ENCODE measurements at places on chromosomes 12 and 14.

DNA sequence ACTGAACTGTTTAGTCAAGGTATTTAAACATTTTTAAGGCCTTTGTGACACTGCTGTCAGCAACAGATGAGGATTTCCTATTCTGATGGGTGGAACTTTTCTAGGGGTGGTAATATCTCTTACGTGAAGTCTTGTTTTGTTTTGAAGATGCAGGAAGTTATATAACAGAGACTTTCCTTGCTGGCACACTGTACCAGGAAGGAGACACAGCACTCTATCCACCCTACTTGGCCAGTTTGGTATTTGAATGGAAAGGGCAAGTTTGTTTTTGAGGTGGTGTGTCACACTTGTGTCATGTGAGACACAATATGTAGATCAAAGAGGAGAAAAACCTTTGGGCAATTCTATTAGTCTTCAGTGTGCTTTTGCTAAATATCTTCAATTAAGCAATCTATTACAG is 51.6 kb upstream of the SRP54 start:
- no peak for DNase-seq

- DNase-seq: no peak
Measured at GRCh38 chr12:119668324-119668841, 450 bp downstream of the PRKAB1 start.

- DNase-seq: no peak
Measured at GRCh38 chr12:30953257-30953656, 26.7 kb downstream of the TSPAN11 start.

GRCh38 chr14:99574099-99574880 is 29.7 kb downstream of the CCDC85C start:
- DNase-seq: peak; percentile 78

DNA sequence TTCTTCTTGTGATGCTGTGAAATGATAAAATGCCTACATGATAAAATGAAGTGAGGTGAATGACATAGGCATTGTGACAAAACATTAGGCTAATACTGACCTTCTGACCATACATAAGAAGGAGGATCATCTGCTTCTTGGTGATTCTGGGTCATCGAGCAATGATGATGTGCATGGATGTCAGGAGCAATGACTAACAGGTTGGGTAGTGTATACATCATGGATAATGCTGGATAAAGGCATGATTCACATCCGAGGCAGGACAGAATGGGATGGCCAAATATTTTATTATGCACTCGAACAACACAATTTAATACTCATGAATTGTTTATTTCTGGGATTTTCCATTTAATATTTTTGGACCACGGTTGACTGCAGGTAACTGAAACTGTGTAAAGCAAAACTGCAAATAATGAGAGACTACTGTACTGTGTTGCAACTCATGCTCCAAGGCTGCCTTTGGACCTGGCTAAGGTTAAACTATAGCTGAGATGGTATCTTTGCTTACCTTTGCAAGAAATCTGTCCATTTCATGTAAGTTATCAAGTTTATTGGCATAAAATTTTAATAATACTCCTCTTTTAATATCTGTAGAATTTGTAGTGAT is 7.6 kb upstream of the SLC25A21 start:
- no peak for DNase-seq

GRCh38 chr14:33566082-33566481 is 384.8 kb downstream of the EGLN3 start:
- no peak for DNase-seq

DNA sequence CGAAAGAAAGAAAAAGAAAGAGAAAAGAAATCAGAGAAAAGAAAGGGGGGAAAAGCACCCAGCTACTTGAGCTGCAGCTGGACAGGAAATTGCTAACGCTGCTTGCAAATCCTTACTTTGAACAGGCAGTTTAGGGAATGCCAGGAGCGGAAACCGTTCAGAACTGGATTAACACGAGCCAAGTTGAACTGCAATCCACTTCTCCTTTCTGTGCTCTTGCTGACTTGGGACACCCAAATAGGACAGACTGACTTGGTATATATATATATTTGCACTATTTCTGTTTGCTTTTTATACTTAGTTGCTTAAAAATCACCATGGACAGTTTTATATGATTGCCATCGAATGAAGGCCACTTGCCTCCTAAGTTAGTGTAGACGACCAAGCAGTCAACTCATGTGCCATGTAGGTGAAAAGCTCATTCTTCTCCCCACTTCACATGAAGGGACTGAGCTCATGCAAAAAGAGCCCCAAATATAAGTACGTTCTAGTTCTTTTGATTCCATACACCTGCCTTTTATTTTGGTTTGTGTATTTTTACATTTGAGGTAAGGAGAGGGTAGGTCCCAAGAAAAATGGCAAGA is 5.5 kb downstream of the DUSP6 start:
- no peak for DNase-seq

- DNase-seq: no peak
Measured at GRCh38 chr14:101538878-101539277, 22.4 kb upstream of the DIO3 start.

DNA sequence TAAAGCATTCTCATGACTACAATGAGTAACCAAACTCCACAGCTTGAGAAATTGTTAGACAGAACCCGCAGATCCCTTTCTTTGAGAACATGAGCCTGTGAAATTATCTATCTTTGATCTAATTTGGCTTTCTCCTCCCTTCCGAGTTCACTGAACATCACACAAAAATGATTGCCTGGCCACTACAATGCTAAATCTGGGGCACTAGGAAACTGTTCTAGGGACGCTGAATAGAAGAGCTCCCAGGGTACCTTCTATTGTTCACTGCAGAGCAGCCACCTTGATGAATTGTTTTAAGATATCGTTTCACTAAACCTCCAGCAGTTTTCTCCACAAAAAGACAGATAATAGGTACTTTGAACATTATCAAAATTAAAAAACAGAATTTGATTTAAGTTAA is 47.5 kb downstream of the SINHCAF start:
- DNase-seq: no peak

DNA sequence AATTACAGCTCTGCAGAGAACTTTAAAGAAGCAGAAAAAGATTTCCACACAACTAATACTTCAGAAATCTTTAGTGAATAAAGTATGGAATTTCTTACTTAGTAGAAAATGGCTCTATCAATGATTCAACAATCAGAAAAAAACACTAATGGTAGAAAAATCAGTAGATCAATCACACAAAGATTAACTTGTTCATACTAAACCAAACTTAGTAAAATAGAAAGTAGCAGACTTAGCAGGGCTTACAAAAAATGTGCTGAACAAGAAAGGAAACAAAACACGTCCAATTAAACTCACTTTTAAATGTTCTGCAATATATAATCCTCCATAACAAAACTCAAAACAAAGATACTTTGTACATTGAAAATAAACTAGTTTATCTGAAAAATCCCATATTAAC is 38.9 kb downstream of the CEP128 start:
- no peak for DNase-seq

- no peak for DNase-seq
Measured at GRCh38 chr12:4407136-4407535, 27.6 kb upstream of the FGF23 start.

DNA sequence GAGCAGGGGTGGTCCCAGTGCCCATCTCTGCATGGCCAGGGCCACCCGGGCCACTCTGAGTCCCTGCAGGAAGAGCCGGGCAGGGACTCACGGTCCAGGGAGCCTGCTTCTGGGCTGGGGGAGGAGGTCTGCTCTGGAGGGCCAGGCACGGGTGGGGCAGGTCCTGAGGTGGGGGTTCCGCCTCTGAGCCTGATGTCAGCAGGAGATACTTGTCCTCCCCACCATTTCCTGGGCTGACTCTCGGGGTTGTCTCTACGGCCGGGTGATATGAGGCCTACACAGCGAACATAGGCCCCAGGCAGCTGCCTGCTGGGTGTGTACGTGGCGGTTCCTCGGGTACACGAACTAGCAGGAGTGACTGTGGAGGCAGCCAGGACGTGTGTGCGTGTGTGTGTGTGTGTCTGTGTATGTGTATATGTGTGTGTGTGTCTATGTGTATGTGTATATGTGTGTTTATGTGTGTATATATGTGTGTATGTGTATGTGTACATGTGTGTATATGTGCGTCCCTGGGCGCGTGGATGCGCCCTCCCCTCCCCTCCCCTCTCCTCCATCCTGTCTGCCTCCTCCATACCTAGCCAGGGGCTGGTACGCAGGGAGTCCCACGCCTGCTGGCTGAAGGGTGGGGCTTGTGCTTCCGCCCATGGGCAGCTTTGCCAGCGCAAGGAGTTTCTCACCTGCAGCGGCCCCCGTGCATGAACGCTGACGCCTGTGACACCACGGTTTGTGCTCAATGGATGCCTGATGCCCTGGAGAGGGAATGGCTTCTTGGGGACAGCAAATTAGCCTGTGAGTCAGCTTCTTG is 30.4 kb upstream of the TRAF3 start:
- no peak for DNase-seq

DNA sequence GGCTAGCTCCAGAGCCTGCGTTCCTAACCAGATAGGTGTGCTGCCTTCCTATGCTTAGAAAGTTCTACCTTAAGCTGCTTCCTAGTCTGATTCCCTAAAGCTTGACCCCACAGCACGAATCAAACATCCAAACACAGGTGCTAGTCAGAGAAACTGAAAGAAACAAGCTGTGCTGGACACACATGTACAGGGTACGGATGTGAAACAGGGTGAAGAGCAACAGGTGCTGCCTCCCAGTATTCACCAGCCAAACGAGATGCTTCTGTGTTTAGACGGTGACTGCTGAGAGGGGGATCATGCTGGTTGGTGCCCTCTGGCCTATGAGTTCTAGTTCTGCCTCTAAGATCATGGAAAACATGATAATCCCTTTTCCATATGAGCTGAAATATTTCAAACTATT is 105.3 kb downstream of the GRIP1 start:
- no peak for DNase-seq

GRCh38 chr14:102323102-102323501 is 3.6 kb downstream of the ZNF839 start:
- no peak for DNase-seq

DNA sequence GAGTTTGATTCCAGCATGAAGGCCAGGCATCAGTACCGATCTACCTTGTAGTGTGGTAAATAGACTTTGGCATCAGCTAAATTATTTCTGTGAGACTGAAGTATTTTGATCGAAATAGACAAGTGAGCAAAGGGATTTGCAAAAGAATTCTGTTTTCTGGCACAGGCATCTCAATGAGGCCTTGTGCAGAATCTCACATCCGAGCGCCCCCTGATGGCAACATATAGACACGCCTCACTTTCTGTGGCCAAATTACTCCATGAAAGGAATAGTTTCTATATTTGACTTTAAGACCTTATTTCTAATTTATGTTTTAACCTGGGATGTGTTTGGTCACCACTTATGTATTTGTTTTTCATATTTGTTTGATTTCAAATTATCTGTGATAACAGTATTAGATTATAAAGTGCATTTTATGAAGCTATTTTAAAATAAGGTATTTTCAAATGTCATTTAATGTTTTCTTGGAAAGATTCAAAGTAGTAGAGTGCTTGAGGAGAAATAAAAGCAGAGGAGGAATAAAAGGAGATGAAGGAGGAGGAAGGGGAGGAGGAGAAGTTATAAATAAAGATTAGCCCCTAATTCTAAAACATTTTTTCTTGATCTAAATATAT is 731.9 kb downstream of the NRXN3 start:
- no peak for DNase-seq

- DNase-seq: no peak
Measured at GRCh38 chr12:56046027-56046780, 4.5 kb downstream of the RPS26 start.

DNA sequence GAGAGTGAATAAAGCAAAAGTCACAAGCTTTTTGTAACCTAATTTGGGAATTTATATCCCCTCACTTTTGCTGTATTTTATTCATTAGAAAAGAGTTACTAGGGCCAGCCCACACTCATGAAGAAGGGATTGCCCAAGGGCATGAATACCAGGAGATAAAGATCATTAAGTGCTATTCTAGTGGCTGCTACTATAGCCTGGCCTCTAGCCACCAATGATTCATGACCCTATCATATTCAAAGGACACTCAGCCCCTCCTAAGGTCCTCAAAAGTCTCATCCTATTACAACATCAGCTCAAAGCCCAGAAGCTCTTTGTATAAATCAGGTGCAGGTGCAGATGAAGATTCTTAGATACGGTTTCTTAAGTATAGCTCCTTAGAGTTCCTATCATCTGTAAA is 518.1 kb downstream of the TRHDE start:
- no peak for DNase-seq

- DNase-seq: no peak
Measured at GRCh38 chr12:128842579-128842978, 10.7 kb upstream of the GLT1D1 start.

GRCh38 chr14:68950111-68950510 is 29.0 kb downstream of the ACTN1 start:
- DNase-seq: no peak

Data from mucosa of descending colon (tissue), 3 donors.